ENCODE measurements at places on chromosomes 7 and 10.
A peak's percentile ranks its signal among the peaks of the same experiment; 100 is the strongest.

GRCh38 chr7:129574487-129574886 is 37.0 kb upstream of the NRF1 start:
- peak; percentile 29 for DNase-seq

DNA sequence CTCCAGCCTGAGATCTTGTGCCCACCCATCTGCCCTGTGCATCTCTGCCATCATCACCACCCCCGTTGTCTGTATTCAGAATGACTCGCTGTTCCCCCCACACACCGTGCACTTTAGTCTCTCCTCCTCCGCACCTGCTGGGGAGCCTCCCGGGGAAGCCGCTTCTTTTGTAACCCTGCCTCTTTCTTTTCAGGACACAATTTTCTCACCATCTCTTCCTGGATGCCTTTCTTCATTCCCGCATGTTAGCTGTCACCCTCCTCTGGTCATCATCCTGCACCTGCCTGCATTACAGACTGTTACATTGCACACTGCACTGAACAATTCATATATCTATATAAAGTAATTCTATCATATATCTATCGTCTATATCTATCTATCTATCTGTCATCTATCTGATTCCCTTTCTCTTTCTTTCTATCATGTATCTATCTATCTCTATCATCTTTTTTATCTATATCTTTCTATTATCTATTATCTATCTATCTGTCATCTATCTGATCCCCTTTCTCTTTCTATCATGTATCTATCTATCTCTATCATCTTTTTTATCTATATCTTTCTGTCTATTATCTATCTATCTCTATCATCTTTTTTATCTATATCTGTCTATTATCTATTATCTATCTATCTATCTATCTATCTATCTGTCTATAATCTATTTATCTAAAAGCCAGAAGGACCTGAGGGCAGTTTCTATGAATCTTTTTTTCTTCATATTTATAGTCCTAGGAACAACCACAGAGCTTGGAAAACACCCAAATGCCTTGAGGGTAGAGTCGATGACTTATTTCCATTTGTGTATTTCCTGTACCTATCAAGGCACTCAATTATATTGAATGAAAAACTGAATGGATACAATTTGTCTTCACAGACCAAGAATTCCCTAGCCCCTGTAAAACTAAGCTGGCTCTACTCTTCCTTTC is 642.5 kb downstream of the ACTR3B start:
- DNase-seq = no peak

DNA sequence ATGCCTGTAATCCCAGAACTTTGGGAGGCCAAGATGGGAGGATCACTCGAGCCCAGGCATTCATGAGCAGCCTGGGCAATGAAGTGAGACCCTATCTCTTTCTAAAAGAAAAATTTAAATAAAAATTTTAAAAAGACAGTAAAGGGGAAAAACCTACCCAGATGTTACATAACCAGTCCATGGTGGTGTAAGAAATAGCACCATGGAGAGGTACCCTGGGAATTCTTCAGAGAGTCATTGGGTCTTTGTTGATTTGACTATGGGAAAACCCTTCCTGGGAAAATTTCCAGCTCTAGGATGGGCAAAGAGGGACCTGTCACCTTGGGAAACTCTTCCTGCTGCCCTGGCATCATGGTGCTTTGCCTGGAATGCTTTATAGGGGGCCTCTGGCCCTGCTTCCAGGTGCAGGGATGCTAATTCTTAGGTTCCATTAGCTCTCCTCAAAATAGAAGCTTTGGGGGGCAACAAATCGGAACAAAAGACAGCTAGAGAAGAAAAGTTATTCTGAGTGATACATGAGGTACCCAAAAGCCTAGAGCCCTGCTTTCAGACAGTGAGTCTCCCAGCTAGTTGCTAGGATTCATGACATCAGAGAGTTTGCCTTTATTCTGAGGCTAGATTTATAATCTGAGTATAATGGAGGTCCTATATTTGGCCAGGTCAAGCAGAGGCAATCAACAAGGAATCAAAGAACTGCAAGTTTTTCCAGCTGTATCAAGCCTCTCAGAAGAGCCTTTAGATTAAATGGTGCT is 10.1 kb downstream of the CCDC136 start:
- no peak for DNase-seq

- no peak for DNase-seq
Measured at GRCh38 chr10:113130014-113130641, 180.1 kb downstream of the TCF7L2 start.

- DNase-seq = no peak
Measured at GRCh38 chr7:50709151-50709550, 73.5 kb downstream of the GRB10 start.

- DNase-seq = no peak
Measured at GRCh38 chr7:108303332-108303731, 152.9 kb downstream of the NRCAM start.

DNA sequence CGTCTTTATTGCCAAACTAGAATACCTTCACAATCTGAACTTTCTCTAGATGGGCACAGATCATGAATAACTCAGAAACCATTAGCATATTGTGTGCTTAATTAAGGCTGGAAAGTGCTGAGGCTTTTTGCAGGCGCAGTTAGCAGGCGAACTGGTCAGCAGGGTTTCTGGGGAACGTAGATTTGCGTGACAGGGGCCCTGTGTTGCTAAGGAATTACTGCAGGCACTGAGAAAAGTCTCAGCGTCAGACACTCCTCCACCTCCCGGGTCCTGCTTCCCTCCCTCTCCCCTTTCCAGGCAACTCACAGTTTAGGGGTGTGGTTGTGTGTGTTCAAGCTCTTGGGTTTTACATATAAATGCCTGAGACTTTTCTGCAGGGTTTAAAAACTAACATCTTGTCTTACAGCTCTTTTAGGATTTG is 2.2 kb downstream of the MAP3K8 start:
- DNase-seq = peak; percentile 92

DNA sequence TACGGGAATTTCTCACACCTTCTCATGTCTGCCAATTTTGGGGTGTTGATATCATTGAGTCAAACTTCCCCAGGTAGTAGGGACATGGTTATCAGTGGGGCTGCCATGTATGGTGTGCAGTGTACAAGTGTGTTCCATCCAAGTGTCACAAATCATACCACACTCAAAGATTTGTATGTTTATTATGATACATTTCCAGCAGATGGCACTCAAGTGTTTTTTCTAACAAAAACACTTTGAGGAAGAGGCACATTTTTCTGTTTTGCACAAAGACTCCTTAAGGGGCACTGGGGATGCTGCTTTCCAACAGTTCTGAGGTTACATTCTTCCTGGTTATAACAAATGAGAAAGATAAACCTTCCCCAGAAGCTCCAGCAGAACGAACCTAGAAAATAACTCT is 414.5 kb downstream of the REEP3 start:
- DNase-seq = peak; percentile 12

GRCh38 chr10:98915911-98916310 is 319.7 kb downstream of the HPSE2 start:
- no peak for DNase-seq

- DNase-seq = no peak
Measured at GRCh38 chr7:125512373-125512772, 582.7 kb upstream of the POT1 start.

GRCh38 chr10:63886281-63887022 is 365.3 kb downstream of the REEP3 start:
- DNase-seq = no peak

DNA sequence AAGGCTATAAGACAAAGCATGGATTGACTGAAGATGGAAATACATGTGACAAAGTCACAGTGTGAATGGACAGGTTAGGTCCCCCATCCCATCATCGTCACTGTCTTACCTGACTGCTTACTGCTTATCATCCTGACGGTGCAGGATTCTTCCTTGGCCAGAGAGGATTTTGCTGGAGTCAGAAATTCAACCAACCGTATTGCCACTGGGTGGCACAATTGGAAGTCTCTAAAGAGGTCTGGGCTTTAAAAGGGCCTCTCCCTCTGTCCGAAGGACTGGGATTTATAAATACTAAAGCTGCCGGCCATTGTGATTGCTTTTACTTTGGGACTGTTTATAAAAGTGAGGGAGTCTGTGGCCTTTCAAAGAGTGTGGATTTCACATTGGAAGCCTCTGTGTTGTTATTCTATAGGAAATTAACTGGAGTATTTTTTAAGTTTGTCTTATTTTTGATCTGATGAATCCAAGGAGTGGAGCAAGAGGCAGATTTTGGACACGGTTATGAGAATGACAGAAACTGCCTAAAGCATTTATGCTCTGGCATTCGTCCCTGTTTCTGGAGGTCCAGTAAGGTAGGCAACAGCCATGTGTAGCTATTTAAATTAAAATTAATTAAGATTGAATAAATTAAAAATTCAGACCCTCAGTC is 113.3 kb upstream of the CREB5 start:
- peak; percentile 88 for DNase-seq

DNA sequence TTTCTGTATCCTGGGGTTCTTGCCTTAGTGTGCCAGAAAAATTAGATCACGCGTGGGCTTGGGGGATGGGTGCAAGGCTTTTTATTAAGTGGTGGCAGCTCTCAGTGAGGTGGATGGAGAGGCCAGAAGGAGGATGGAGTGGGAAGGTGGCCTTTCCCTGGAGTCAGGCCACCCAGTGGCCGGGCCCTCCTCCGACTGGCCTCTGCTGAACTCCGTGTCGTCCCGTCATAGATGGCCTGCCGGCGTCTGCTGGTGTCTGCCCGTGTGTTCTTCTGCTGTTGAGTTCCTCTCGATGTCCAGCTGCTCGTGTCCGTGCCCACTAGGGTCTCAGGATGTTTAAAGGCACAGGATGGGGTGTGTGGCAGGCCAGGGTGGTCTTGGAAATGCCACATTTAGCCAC is 4.0 kb upstream of the ZNF746 start:
- DNase-seq = no peak

DNA sequence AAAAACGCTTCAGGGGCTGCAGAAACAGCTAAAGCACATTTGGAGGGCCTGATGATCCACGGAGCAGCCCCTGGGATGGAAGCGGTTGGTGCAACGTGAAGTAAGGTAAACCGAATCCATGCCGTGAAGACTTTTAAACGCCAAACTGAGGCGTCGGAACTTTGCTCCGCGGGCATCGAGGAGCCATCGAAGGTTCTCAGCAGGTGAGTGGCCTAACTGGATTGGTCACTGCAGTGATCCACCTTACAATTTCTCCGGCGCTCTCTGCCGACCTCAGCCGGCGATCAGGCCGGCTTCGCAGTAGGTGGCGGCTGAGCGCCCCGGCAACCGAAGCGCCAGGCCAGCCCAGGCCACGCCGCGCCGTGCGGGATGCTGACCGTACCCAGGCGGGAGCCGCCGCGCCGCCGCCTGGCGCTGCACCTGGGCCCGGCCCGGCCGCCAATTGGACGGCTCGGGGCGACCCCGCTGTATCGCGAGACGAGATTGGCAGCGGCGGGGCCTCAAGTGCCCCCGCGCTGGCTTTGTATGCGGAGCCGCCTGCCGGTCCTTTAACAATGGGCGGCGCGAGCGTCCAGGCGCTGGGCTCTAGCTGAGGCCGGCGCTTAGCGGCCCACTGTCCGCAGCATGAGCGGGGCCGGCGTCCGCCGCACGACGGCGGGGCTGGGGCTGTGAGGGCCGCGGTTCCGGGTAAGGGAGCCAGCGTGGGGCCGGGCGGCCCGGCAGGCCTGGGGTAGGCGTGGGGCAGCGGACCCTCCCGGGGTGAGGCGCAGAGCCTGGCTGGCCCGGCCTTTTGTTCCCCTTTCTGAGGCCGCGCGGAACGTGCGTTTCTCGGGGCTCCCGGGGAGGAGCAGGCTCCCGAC is at the start of gene CCNJ:
Gene CCNJ (plus strand): TSS at position 551 of the 860 bp plus-strand sequence. CDS start 811 bp downstream, outside the sequence.
- DNase-seq = peak; percentile 98

DNA sequence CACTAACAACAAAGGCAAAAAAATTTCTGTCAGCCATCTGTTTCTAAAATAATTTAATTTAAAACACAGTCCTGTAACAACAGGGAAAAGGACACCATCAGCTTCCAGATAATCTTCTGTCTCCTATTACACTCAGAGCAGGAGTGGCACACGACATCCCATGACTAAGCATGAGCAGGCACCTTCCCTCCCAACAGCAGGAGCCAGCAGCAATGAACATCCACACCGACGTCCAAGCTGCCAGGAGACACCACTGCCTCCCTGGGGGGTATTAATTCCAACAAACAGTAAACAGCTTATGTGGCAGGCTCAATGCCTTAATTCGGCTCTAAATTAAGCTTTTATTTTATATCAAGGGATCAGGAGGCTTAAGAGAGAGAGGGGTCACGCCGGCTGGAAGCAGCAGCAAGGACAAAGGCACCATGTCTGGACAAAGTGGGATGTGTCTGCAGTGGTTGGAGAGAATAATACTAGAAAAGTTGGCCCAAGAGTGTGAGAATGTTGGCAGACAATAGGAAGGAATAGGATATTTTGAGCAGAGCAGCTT is 45.7 kb downstream of the KIAA1549 start:
- peak; percentile 85 for DNase-seq

GRCh38 chr10:116796469-116796868 is 52.8 kb upstream of the ENO4 start:
- DNase-seq = no peak

- no peak for DNase-seq
Measured at GRCh38 chr10:70907637-70908405, 19.5 kb upstream of the PCBD1 start.

GRCh38 chr7:136079478-136079892 is 102.3 kb upstream of the MTPN start:
- no peak for DNase-seq

- no peak for DNase-seq
Measured at GRCh38 chr10:101322266-101323108, 31.5 kb upstream of the BTRC start.

- peak; percentile 84 for DNase-seq
Measured at GRCh38 chr7:149495785-149496641, 1.6 kb downstream of the ZNF746 start.

- DNase-seq = no peak
Measured at GRCh38 chr7:156628562-156628961, 12.0 kb upstream of the RNF32 start.

GRCh38 chr10:90665905-90666662 is 191.8 kb downstream of the HTR7 start:
- DNase-seq = no peak

DNA sequence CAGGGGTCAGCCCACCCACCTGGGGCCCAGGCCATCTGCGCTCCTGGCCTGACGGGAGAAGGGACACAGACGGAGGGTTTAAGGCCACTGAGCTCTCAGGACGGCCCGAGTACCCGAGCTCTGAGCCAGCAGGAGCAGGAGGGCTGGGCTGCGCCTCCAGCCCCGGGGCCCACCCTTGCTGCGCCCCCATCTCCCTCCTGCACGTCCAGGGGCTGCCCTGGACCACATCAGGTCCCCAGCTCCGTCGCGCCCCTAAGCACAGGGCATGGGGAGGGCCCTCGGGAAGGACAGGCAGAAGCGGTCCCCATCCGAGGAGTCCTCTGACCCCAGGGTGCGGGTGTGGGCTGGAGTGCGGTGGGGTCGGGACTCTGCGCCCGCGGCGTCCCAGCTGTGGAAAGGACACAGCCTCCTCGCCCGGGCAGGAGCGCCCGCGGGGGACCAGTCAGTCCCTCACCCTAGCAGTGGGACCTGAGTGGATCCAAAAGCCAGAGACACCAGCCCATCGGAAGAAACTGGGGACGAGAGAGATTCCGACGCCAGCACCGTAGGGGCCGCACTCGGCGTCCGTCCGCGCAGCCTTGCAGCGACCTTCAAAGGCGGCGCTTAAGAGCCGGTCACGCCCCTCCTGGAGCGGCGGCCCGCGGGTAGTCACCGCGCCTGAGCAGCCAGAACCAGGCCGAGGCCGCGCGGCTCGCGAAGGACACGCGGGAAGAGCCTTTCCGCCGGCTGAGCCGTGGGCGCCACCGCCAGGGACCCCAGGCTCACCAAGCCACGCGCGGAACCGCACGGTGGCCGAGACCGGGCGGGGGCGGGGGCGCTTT is 15.9 kb downstream of the CAMK2B start:
- DNase-seq = peak; percentile 75

Data from adipocyte (in vitro differentiated cells).